ENCODE measurements at places on chromosomes 7 and 10. TPM values are rescaled to one million over a fixed set of nuclear protein-coding genes. Genes with fewer than 3 reads are reported as not detected.

Gene AQP1
- 0.25 TPM for total RNA-seq

Gene WDR86
- total RNA-seq = not detected

Gene ADAM22
- 1.2 TPM for total RNA-seq

Gene PDIA4
- total RNA-seq = 82.8 TPM

Gene CYP2W1
- not detected for total RNA-seq

Gene OR6V1
- total RNA-seq = not detected

Measured in activated naive CD4-positive, alpha-beta T cell treated with anti-CD3 and anti-CD28 coated beads for 36 hours (primary cell).